NCI-H1930 (cell line): ENCODE measurements at places on chromosomes 13 and 19.

- no peak for DNase-seq
Measured at GRCh38 chr19:44731622-44732021, 16.9 kb upstream of the BCL3 start.

DNA sequence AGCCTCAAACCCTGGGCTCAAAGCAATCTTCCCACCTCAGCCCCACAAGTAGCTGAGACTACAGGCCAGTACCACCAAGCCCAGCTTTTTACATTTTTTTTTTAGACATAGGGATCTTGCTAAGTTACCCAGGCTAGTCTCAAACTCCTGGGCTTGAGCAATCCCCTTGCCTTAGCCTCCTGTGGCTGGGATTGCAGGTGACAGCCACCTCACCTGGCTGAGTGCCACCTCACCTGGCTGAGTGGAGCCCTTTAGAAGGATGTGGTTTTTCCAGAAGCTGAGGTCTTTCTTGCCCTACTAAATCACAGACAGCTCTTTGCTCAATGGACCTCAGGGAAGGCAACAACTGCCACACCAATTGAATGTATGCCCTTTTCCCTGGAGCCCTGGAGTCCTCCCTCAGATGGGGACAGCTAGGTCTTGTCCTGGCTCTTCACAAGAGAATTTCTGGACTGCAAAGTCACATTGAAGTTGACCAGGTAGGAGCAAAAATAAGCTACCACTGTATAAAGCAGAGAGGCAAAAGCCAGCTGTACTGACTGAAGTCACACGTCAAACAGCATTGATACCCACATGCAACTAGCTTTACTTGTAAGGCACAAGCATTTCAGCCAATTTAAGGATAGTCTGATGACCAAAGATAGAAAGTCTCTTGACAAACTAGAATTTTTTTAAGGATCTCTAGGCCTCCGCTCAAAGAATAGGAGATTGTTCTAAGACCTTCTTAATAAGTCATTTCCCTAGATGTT is 14.0 kb downstream of the PDX1 start:
- DNase-seq = no peak

- DNase-seq = no peak
Measured at GRCh38 chr13:39394796-39395678, 208.0 kb downstream of the LHFPL6 start.

DNA sequence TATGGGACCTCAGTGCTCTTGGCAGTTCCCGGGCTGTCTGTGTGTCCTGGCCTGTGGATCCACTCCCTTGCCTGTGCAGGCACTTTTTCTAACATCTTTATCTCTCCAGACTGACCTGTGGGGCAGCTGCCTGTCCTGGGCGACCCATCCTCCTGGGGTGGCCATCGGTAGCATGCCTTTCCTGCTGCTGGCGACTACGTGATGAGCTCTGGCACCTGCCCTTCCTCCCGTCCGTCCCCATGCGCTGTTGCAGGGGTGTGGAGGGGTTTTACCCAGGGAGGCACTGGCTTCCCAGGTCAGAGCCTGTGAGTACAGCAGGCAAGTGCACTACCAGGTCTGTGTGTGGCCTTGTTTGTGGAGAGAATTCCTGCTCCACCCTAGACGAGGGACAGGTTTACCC is 93.3 kb downstream of the KDM4B start:
- DNase-seq = no peak

- DNase-seq = no peak
Measured at GRCh38 chr19:13055213-13056051, 47.2 kb downstream of the LYL1 start.

DNA sequence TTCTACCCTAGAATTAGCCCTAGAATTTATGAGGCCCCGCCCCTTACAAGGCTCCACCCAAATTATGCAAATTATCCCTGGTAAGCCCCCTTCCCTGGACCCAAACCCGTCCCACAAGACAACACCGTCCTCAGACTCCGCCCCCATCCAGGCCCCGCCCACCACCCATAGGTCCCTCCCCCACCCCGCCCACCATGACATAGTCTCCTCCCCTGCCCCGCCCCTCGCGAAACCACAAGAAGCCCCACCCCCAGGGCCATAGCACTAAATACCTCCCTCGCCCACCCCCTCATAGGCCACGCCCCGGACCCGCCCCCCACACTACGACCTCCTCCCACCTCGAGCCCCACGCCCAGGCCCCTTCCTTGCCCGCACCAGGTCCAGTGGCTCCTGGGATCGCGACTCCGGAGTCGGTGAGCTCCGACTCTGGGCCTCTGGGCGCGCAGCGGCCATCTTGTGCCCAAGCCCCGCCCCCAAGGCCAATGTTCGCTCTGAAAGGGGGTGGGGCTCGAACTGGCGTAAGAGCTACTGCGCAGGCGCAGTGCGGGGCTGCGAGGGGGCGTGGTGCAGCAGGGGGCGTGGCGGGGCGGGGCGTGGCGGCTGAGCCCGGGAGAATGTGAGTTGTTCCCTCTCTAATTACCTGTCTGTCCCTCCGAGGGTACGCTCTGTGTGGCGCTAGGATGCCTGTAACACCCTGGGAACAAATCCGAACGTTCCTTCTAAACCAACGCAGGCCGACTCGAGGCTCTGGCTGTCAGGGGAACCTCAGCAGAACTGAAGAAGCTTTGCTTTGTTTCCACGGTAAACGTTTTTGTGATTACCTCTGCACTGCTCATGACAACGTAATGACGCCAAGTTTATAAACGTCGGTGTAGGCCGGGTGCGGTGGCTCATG is at the start of gene ZNF784:
ZNF784 (minus strand) TSS at position 458 of the 895 bp plus-strand sequence; CDS start at position 453, 5 bp downstream.
- DNase-seq = peak; percentile 95

DNA sequence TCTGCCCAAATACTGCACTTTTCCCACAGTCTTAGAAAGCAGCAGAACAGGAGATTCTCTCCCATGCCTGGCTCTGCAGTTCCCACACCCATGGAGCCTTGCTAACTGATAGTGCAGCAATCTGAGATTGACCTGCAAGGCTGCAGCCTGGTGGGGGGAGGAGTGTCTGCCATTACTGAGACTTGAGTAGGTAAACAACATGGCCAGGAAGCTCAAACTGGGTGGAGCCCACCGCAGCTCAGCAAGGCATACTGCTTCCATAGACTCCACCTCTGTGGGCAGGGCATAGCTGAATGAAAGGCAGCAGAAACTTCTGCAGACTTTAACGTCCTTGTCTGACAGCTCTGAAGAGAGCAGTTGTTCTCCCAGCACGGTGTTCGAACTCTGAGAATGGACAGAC is 358.5 kb upstream of the PCDH9 start:
- no peak for DNase-seq

DNA sequence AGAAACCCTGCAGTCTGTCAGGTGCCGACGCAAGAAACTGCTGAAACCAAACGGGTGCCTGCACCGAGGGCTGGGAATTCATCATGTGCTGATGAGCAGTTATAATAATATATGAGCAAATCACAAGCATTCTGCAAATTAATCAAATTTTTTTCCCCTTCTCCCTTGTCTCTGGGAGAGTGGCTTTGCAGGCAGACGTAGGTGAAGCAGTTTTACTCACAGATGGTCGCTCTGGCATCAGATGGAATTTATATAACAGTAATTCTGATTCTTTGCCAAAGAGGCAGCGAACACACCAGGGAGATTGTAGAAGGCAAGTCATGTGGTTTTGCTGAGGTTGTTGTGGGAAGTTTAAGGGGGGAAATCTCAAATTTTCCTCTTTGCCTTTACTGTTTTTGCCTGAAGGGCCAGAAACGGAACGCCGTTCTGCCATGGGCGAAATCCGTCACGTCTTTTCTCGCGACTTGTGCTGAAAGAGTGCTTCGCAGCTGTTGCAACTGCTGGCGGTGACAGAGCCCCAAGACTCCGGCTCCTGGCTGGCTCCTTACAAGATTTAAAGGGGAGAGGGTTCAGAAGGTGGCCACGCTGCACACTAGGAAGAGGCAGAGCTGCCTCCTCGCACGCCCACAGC is 320.1 kb downstream of the ZNF536 start:
- DNase-seq = no peak

DNA sequence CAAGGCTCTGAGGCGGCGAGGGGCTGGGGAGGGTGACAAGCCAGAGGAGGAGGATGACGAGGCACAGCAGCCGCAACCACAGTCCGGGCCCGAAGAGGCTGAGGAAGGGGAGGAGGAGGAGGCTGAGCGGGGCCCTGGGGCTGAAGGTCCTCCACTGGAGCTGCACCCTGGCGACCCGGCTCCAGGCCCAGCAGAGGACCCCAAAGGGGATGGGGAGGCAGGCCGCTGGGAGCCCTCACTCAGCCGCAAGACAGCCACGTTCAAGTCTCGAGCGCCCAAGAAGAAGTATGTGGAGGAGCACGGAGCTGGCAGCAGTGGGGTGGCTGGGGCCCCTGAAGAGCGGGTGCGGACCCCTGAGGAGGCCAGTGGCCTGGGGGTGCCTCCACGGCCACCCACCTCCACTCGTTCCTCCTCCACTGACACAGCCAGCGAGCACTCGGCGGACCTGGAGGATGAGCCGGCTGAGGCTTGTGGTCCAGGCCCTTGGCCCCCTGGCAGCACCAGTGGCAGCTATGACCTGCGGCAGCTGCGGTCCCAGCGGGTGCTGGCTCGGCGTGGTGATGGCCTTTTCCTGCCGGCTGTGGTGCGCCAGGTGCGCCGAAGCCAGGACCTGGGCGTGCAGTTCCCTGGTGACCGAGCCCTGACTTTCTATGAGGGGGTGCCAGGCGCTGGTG is 2.9 kb downstream of the CIC start:
- no peak for DNase-seq

- peak; percentile 31 for DNase-seq
Measured at GRCh38 chr19:48490981-48491792, 20.4 kb downstream of the LMTK3 start.

DNA sequence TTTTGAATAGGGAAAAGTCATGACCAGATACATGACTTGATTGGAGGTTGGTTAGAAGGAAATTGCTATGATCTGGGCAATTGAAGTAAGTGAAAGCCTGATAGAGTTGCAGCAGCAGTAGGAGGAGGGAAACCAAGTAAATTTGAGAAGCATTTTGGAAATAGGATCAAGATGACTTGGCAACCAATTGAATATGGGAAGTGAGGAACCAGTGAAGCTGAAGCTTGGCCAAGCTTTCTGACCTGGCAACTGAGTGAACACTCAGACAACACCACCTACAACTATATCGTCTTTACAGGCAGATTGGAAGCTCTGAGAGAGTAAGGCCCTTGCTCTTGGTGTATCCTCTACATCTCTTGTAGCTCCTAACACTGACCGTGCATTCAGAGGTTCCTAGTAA is 16.2 kb upstream of the KATNAL1 start:
- no peak for DNase-seq

GRCh38 chr19:55092423-55093318 is 17.0 kb downstream of the EPS8L1 start:
- no peak for DNase-seq

- DNase-seq = no peak
Measured at GRCh38 chr13:29810145-29810742, 40.2 kb downstream of the UBL3 start.

DNA sequence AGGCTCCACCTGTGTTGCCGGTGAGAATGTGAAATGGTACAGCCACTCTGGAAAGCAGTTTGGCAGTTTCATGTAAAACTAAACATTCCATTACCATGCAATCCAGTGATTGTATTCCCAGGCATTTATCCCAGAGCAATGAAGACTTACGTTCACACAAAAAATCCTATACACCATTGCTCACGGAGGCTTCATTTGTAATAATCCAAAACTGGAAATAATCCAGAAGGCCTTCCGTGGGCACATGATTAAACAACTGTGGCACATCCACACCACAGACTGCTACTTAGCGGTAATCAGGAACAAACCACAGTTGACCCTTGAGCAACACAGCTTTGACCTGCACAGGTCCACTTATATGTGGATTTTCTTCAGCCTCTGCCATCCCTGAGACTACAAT is 339.7 kb downstream of the MTUS2 start:
- no peak for DNase-seq

DNA sequence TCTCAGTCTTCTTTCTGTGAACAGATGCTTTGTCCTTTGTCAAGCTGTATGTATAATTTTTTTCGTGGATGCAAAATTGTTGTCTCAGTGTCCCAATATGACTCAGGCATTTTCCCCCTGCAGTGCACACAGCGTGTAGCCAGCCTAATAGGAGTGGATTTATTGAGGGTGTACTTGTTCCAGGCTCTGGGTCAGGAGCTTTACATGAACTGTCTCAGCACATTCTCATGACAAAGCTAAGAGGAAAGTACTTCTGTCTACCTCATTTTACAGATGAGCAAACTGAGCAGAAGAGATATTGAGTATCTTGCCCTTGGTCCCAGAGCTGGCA is 50.8 kb downstream of the STK24 start:
- no peak for DNase-seq

GRCh38 chr19:46461537-46461936 is 9.8 kb downstream of the PNMA8A start:
- DNase-seq = no peak

DNA sequence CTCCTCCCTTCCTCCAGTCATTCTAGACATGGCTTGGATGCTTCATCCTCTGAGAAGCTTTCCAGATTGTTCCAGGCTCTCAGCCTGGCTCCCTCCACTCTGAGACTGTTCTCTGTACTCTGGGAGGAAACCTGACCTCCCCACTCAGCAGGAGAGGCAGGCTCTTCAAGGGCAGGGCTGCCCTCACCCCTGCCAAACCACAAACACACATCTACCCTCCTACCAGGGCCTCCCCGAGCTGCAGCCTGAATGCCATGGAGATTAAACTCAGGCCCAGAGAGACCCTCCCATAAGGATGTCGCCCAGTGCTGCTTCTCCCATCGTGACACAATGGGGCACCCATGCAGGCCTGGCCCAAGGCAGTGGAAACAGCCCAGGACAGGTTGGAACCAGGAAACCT is 16.2 kb downstream of the NUMBL start:
- DNase-seq = no peak

DNA sequence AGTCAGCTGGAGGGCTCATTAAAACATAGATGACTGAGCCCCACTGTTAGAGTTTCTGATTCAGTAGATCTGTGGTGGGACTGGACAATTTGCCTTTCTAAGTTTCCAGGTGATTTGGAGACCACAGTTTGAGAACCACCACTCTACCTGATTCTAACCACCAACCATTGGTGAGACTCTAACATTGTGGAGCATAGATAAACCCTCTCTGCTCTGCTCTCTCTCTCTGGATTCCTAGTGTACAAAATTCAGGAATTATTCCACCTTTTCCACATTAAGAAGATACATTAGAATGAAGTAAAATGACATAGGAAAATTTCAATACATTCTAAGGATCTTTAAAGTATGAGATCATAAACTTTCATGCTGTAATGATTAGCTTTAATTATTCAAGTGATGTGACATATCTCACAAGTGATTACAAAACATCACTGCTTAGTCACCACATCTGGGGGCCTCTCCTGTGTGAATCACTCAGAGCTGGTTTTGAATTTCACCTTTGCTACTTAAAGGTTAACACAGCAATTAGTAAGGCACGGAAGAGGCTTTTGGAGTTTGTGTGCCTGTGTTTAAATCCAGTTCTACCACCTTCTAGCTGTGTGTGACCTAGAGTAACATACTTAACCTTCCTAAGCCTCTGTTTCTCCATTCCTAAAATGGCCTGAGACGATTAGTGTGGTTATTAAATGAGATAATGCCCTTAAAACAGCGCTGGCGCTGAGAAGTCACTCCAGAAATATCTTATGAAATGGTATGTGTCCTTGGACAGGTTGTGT is 78.5 kb upstream of the NBEA start:
- DNase-seq = no peak
